AG04449 (cell line): ENCODE measurements at places on chromosomes 5 and 9.

DNA sequence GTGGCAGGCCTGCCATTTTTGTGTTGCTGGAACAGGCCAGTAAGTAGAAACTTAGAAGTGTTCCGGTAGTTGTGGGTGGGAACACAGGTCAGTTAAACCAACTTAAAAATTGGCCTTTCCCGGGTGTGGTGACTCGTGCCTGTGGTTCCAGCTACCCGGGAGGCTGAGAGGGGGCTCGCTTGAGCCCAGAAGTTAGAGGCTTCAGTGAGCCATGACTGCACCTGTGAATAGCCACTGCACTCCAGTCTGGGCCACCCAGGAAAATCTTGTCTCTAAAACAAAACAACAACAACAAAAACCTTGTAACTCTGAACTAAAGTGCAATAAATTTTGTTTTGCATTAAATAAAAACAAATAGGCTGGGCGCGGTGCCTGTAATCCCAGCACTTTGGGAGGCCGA lies 1.4 kb upstream of the NHP2 start:
- no peak for DNase-seq

- no peak for DNase-seq
Observed at GRCh38 chr5:41683181-41683580, 172.8 kb upstream of the PLCXD3 start.

DNA sequence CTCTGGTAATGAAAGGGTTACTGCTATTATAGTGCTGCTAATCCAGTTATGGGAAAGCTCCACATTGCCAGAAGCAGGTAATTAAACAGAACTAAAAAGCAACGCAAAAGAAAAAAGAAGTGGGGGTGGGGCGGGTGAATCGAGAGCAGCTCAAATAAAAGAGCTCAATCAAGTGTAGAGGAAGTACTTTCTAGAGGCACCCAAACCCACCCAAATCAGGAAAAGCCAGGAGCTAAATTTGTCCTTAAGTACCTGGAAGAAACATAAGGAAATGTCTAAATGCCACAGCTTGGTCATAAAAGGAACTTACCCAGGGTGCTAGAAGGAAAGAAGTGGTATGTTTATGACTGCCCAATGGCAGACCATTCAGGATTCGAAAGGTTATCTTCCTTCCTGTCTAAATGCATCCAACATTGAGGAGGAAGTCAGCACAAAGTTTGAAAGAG lies 2.4 kb upstream of the RNF145 start:
- DNase-seq: no peak

GRCh38 chr5:52924456-52924855 lies 64.7 kb upstream of the ITGA2 start:
- no peak for DNase-seq

- DNase-seq: no peak
Observed at GRCh38 chr9:125444166-125444565, 182.5 kb downstream of the GAPVD1 start.

GRCh38 chr9:36625006-36625615 lies 52.4 kb downstream of the MELK start:
- peak; percentile 10 for DNase-seq

- DNase-seq: no peak
Observed at GRCh38 chr5:82426464-82427154, 148.5 kb upstream of the RPS23 start.
